Osteocyte (in vitro differentiated cells): ENCODE measurements at places on chromosomes 4 and X. TPM values are rescaled to one million over a fixed set of nuclear protein-coding genes. Genes with fewer than 3 reads are reported as not detected.

DNA sequence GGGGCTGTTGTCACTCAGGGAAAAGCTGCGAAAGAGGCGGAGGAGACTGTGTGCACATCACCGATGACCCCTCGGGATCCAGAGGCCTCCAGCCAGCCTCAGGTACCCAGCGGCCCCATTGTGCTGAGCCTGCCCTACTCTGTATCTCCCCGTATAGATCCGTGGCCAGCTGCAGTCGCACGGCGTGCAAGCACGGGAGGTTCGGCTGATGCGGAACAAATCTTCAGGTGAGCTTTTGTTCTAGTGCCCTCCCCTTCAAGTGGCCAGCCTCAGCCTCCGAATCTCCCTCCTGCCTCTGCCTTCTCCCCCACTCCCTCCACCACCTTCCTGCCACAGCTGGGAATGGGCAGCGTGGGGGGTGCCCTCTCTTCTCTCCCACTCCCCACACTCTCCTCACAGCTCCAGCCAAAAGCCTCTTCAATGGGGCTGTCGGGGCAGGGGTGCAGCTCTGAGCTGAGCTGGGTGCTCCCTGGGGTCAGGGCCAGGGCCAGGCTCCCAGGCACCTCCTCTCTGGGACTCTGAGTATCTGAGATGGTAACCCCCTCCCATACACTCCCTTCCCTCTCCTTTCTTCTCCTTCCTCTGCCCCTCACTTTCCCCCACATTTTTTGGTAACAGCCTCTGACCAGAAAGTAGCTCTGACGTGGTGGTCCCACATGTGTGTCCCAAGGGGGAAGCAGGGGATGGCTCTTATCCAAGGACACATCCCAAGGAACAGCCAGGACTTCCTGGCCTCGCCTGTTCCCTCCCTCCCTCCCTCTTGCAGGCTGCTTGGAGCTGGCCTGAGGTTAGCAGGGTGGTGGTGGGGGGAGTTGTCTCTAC, 20.4 kb upstream of the UBA1 start:
- H3K27me3 ChIP-seq, result no peaks in the 10 kb centered on the region
- H3K36me3 ChIP-seq, result peaks cover 8% of the 10 kb centered on the region
- no peak for DNase-seq

- H3K36me3 ChIP-seq, result no peaks in the 10 kb centered on the region
- H3K4me3 ChIP-seq, result no peak overlapping the region
- peaks cover 37% of the 10 kb centered on the region for H3K4me1 ChIP-seq
- H3K27ac ChIP-seq, result peak overlapping the region; percentile 72
Observed at GRCh38 chrX:12949205-12949926, 25.5 kb upstream of the TMSB4X start.

DNA sequence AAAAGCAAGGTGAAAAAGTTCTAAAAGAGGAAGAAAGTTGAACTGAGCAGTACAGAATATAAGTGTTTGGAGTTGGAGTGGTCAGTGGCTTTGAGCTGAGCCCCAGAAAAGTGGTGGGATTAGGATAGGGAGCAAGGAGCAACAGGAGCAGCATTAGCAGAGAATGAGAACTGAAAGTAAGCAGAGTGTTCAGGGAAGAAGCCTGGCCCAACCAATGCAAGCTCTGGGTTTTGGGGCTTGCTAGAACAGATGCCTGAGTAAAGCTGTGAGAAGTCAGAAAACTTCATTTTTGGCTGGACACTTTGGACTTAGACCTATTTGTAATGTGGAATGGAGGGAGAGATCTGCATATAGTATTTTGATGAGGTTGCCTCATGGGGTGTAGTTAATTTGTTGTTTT, 17.8 kb downstream of the JADE1 start:
- peaks cover 73% of the 10 kb centered on the region for H3K4me1 ChIP-seq
- no peak overlapping the region for H3K4me3 ChIP-seq
- peaks cover 3% of the 10 kb centered on the region for H3K36me3 ChIP-seq
- no peak overlapping the region for H3K27ac ChIP-seq

DNA sequence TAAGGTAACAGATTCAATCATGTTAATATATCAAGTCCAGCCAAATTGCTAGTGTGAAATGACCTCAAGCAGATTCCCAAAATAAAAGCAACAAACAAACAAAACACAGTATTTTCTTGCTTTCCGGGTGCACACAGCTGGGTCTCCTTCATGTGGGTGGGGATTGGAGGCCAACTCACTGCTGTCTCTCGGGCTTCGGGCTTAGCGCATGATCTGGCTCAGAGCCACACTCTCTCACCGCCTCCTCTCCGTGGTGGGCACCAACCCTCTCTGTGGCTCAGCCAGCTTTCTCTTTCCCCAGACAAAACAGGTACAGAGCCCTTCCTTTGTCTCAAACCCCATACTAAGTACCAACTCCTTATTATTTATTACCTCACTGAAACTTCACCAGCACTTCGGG, 2.9 kb upstream of the REELD1 start:
- H3K36me3 ChIP-seq, result no peaks in the 10 kb centered on the region
- no peak for DNase-seq
- H3K4me1 ChIP-seq, result no peaks in the 10 kb centered on the region

DNA sequence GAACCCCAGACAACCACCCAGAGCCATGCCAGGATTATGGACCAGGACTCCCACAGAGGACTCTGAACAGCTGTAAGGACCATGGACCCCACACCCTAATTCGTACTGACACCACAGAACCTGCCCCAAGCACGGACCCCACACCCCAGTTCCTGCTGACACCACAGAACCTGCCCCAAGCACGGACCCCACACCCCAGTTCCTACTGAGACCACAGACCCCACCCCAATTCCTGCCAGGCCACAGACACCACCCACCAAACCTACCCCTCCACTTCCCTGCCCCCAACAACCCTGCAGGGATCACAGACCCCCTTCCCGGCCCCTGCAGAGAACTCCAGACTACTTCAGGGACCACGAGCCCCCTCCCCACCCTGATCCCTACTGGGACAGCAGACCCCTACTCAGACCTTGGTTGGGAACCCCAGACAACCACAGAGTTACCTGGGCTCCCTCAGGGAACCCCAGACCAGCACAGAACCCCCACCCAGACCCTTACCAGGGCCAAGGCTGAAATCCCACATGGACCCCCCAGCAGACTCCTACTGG, 1.4 kb upstream of the DHRSX start:
- H3K36me3 ChIP-seq, result no peaks in the 10 kb centered on the region
- H3K4me3 ChIP-seq, result peak overlapping the region; percentile 65
- H3K27ac ChIP-seq, result peak overlapping the region; percentile 41
- H3K4me1 ChIP-seq, result peaks cover 26% of the 10 kb centered on the region

DNA sequence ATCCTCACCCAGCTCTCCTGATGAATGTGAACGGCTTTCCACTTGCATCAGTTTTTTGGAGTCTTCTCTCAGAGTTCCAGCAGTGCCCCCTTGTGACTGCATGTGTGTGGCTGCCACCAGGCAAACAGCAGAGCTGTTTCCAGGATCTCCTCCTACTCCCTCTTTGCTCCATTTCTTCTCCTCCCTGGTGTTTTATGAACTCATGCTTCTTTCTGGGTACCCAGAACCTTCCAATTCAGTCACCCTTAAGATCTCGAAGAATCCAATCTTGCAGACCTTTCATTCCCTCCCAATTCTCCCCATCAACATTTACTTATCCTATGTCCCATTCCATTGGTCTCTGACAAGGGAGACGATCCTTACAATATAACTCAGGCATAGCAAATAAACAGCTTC, 6.8 kb upstream of the TCEANC start:
- H3K27me3 ChIP-seq, result no peaks in the 10 kb centered on the region
- H3K4me3 ChIP-seq, result no peak overlapping the region
- H3K27ac ChIP-seq, result no peak overlapping the region
- no peaks in the 10 kb centered on the region for H3K36me3 ChIP-seq
- peaks cover 1% of the 10 kb centered on the region for H3K4me1 ChIP-seq
- DNase-seq, result peak; percentile 87

- H3K36me3 ChIP-seq, result no peaks in the 10 kb centered on the region
- peak overlapping the region; percentile 65 for H3K4me3 ChIP-seq
- no peak overlapping the region for H3K27ac ChIP-seq
Observed at GRCh38 chrX:139691493-139691842, 16.5 kb downstream of the MCF2 start.

- H3K27ac ChIP-seq, result no peak overlapping the region
- peaks cover 5% of the 10 kb centered on the region for H3K36me3 ChIP-seq
- H3K27me3 ChIP-seq, result no peaks in the 10 kb centered on the region
- no peak overlapping the region for H3K4me3 ChIP-seq
Observed at GRCh38 chrX:9942086-9942485, 25.1 kb upstream of the CLDN34 start.

NEUROG2 gene
- not detected in 2 replicates for total RNA-seq

CENPU gene
- 6.9 and 8.8 TPM in 2 replicates for total RNA-seq

CXCL5 gene
- 0.13 and 0.18 TPM in 2 replicates for total RNA-seq

TLR1 gene
- total RNA-seq, result 0.42 and 0.48 TPM in 2 replicates

RXFP1 gene
- not detected in 2 replicates for total RNA-seq

GLRA2 gene
- total RNA-seq, result not detected in 2 replicates

ARSH gene
- total RNA-seq, result not detected in 2 replicates
